ENCODE measurements at places on chromosomes 12 and 14. TPM values are rescaled to one million over a fixed set of nuclear protein-coding genes. Genes with fewer than 3 reads are reported as not detected.

DPPA3 gene
- not detected for total RNA-seq

HRK gene
- not detected for total RNA-seq

DNAJC22 gene
- not detected for total RNA-seq

PZP gene
- 0.61 TPM for total RNA-seq

NUP37 gene
- total RNA-seq, result 19.8 TPM

KRT4 gene
- total RNA-seq, result not detected

PLA2G1B gene
- 1.8 TPM for total RNA-seq

KRT81 gene
- total RNA-seq, result not detected

KRT83 gene
- total RNA-seq, result not detected

TAS2R30 gene
- total RNA-seq, result 4.1 TPM

KLHDC1 gene
- total RNA-seq, result 7.8 TPM

LRRK2 gene
- 16.3 TPM for total RNA-seq

GSC gene
- total RNA-seq, result 1.7 TPM

C14orf132 gene
- 2.7 TPM for total RNA-seq

GZMH gene
- total RNA-seq, result not detected

NPAS3 gene
- 3.6 TPM for total RNA-seq

LRFN5 gene
- 3.6 TPM for total RNA-seq

PMEL gene
- total RNA-seq, result 0.64 TPM

KRT3 gene
- not detected for total RNA-seq

OVCH1 gene
- total RNA-seq, result 0.90 TPM

C12orf54 gene
- not detected for total RNA-seq

ANO4 gene
- total RNA-seq, result 0.77 TPM

FAM186B gene
- 0.55 TPM for total RNA-seq

DLGAP5 gene
- not detected for total RNA-seq

WNT1 gene
- total RNA-seq, result not detected

EPYC gene
- total RNA-seq, result not detected

CLEC14A gene
- 35.6 TPM for total RNA-seq

CLEC4C gene
- total RNA-seq, result not detected

TMEM106C gene
- 34.5 TPM for total RNA-seq

ACSS3 gene
- 36.2 TPM for total RNA-seq
